ENCODE measurements at places on chromosomes 16 and 17.

GRCh38 chr16:3508736-3509135 lies 7.9 kb downstream of the CLUAP1 start:
- DNase-seq: no peak

DNA sequence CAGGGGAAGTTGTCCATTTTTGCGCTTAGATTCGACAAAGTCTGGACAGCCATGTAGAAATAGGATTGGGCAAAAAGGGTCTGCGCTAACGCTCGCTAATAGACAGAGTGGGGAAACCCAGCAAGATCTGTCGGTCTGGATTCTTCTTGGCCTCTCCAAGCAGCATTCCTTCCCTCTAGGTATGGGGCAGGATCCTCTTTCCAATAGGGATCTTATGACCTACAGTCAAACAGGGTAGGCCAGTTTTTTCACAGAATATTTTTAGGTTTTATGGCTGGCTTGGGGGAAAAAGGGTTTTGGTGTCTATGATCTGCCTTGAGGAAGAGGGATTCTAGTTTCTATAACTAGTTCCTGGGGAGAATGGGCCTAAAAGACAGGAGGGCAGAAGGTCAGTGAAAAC lies 26.0 kb upstream of the GPT2 start:
- no peak for DNase-seq

DNA sequence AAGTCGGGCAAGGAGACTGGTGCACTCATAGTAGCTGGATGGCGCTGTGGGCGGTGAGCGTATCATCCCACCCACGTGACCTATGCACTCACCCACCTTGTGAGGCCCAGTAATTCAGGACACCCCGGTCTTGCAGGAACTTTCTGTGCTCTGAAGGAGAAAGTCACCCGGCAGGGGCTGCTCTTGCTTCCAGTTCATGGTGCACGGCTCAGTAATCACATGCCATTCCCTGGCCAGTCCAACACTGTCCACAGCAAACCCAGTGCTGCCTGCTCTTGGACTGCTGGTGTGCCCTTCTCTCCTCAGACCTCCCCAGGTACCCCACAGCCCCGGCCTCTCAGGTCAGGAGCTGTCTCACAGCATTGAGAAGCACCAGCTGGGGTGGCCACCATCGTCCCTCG lies 16.4 kb upstream of the RHBDF2 start:
- DNase-seq: no peak

DNA sequence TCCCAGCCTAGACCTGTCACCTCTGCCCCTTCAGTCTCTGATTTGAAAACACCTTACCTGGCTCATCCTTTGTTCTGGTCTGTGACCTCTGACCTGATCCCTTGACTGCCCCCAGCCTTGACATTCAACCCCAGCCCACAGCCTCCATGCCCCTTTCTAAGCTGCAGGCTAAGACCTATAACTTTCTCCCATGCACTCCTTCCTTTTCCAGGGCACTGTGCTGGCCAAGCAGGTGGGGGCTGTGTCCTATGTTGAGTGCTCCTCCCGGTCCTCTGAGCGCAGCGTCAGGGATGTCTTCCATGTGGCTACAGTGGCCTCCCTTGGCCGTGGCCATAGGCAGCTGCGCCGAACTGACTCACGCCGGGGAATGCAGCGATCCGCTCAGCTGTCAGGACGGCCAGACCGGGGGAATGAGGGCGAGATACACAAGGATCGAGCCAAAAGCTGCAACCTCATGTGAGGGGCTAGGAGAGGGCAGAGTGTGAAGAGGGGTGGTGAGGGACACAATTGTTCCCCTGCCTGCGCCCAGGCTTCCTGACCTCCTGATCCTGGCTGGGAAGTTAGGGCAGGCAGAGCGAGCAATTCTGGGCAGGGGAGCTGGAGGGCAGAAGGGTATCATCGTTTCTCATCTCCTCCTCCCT lies 3.3 kb downstream of the RND2 start:
- no peak for DNase-seq

GRCh38 chr16:4414187-4414917 lies 2.0 kb downstream of the CORO7 start:
- DNase-seq: no peak

DNA sequence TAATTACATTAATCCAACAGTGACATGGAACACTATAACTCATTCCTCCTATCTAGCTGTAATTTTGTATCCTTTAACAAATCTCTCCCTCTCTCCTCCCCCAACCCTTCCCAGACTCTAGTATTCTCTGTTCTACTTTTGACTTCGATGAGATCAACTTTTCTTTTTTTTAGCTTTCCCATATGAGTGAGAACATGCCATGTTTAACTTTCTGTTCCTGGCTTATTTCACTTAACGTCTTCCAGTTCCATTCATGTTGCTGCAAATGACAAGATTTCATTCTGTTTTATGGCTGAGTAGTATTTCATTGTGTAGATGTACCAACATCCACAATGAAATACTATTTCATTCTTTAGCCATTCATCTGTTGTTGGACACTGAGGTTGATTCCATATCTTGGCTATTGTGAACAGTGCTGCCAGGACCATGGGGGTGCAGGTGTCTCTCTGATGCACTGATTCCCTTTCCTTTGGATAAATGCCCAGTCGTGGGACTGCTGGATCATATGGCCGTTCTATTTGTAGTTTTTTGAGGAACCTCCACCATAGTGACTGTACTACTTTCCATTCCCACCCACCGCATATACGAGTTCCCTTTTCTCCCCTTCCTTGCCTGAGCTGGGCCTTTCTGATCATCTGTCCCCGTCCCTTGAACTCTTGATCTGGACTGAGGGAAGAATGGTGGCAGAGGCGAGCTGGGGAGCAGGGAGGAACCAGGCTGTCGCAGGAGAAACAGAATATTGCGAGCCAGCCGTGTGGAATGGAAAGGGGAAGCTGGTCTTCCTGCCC lies 7.7 kb upstream of the CEP295NL start:
- no peak for DNase-seq

DNA sequence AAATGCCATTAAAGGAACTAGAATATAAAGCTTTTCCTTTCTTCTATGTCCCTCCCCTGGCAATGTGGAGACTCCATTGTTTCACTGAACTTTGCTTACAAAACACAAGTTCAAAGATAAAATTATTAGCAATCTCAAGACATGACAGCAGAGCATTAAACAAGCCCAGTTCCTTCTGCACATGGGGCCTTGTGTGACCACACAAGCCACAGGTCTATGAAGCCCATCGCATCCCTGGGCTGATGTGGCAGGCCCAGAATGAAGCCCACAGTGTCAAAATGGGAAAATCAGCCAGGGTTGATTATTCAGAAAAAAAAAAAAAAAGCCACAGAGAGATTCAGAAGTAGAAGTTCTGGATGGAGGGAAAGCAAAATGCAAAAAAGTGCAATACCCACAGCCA lies 12.9 kb upstream of the SLC39A11 start:
- no peak for DNase-seq

DNA sequence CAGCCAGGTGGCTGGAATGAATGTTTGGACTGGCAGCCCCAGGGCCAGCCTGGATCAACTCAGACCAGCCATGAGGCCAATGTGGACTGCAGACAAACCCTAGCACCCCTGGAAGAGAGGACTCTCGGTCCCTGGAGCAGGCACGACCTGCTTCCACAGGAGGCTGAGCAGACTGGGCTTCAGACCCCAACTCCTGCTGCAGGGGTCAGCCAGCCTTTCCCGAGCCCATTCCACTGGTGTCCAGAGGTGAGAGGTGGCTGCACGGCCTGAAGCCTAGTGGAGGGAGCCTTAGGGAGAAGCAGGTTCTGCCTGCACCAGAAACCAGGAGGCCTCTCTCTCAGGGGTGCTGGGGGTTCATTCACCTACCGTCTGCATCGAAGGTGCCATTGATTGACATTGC lies 97.1 kb downstream of the CPPED1 start:
- DNase-seq: no peak

DNA sequence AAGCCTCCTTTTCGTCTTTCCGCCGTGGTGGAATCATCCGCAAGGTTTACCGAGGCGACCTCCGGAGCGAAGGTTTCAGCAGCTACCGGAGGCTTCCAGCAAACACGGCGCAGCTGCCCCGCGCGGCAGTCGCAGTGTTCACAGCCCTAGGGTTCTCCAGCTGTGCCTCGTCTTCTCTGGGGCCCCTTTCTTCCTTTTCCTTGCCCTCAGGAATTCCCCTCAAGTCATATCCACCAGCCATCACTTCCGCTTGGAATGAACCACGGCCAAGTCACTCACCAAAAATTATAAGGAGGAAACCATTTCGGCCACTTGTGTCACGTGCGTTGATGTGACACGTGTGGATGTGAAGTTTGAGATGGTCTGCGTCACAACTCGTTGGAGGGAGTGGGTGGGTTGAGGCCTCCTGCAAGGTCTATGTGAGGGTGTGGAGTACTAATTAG lies 636 bp upstream of the ERN1 start:
- no peak for DNase-seq

DNA sequence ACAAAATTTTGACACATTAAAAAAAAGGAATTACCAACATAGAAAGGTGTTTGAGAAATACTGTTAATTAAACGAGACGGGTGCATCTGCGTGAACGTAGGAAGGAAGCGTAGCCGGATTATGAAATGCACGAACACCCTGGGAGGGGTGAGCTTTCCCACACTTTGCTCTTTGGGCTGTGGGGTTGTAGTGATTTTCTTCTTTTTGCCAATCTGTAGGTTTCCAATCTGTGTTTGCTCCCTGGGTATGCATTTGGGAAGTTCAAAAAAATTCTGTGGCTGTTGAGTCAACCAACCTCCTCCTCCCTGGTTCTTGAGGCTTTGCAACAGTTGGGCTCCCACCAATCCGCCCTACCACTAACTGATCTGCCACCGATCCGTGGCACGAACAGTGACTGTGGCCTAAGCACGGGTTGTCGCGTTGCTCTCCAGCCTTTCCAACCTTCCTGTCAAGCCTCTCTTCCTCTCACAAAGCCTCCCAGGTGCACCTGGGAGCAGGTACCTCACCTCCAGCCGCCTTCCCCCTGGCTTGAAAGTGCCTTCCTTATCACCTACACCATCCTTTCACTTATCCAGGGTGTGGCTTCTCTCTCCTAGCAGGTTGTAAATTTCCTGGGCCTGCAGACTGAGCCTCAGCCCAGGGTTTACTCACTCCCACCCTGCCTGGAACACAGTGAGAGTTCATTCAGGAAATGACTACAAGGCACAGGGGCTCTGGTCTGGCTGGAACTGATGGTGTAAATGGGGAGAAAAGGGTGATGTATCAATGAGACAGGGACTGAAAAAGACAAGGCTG lies 16.6 kb downstream of the RTN4RL1 start:
- no peak for DNase-seq

DNA sequence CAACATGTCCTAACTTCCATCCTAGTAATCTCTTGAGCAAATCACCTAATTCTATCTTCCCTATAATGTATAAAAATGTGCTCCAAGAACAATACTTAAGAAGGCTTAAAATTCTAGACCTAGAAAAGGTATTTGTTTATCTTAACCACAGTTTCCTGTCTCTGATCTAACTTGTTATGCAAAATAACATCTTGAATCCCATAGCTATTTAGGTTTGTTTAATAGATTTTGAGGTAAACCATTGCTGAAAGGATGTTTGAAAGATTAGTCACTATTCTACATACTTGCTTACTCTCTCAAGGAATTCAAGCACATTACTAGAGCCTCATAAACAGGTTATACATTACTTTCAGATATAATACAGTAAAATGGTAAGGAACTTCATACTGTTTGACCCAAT lies 13.0 kb downstream of the CA10 start:
- DNase-seq: no peak

DNA sequence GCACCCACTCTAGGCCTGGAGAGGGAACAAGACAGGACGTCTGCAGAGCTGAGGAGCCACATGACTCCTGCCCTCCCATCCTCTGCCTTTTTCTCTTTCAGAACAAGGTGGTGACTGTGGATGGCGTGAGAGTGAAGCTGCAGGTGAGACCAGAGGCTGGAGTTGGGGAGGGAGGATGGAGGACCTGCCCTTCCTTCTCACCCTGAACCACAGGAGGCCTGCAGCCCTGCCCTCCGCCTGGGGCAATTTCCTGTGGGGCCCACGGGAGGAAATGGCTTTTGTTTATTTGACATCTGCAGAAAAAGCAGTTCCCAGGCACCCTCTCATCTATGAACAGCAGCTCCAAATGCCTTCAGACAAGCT lies 5.1 kb downstream of the RAB37 start:
- no peak for DNase-seq

DNA sequence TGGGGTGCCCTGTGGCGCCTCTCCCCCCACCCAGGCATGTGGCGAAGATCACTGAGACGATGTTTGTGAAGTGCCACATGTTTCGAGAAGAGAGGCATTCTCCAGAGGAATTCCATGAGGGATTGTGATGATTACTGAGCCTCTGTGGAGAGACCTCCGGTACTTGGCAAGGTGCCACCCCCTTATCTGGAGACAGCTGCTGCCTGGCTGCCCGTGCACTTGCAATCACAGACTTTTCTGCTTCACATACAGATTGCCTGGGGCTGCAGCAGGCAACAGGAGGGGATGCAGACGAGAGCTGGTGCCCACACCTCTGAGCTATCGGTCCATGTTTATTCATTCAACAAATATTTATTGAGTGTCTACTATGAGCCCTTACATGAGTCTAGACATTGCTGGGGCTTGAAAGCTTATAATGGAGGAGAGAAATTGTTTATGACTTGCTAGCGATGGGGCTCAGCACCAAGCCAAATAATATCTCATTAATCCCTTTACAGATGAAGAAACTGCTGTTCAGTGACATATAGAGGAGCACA lies 317.2 kb upstream of the ZFHX3 start:
- peak; percentile 67 for DNase-seq
